ENCODE measurements at places on chromosomes 4 and X.

DNA sequence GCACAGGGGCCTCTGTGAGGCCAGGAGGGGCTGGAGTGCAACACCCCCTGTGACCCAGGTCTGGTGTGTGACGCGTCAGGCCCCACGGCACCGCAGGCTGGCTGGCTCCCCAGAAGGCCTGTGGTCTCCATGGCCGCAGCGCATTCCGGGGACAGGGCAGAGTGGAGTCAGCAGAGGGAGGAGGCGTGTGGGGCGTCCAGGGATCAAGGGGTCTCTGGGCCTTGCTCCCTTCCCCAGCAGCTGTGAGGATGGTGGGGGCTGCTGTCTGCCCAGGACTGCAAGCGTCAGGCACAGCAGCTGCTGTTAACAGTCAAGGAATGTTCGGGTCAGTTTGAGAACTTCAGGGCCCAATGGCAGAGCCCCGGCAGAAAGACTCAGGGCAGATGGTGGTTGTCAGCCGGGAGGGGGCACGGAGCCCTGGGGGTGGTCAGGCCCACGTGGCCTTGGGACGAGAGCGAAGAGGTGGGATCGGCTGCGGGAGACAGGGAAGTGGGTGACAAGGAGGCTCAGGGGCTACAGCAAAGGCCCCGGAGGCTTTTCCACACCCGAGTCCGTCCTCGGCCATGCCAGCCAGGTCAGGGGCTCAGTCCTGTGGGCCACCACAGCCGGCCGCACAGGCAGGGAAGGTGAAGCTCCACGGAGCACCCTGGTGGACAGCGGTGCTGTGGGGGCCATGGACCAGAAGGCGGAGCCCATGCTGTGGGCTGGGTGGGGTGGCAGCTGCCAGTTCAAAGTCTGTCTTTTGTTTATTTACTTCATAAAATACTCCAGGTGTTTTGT, 18.3 kb downstream of the PCGF3 start:
- no peak for DNase-seq

- DNase-seq = peak; percentile 78
These were observed 52.9 kb upstream of the HPF1 start for GRCh38 chr4:169810325-169811323.

DNA sequence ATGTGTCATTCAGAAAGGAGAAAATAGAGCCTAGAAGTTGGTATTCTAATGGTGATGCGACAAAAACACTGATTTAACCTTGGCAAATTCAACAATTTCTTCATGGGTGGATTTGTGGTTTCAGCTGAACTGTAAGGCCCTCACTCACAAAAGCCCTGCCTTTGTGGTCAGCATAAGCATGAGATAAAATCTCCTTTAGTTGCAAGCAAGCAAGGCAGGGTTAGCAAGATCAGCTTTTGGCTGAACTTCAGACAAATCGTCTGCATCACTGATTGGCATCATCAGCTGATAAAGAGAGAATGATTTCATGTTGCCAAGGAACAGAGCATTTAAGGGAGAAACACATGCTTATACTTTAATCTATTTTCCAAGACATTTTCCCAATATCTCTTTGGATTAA, 2582.2 kb downstream of the PCDH7 start:
- DNase-seq = no peak

DNA sequence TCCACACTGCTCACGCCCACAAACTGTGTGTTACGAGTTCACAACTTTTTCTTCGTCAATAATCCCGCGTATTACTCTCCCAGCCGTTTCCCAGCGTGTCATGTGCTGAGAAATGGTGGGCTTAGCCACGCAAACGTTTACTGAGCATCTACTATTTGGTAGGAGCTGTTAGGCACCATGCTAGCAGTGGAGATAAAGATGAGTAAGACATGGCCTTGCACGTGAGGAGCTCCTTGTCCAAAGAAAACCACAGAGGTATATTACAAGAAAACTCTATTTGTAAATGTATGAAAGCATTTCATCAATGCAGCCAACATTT, 821 bp upstream of the TMEM128 start:
- no peak for DNase-seq

- DNase-seq = no peak
These were observed 568.0 kb downstream of the PDHA2 start for GRCh38 chr4:96407738-96408463.

DNA sequence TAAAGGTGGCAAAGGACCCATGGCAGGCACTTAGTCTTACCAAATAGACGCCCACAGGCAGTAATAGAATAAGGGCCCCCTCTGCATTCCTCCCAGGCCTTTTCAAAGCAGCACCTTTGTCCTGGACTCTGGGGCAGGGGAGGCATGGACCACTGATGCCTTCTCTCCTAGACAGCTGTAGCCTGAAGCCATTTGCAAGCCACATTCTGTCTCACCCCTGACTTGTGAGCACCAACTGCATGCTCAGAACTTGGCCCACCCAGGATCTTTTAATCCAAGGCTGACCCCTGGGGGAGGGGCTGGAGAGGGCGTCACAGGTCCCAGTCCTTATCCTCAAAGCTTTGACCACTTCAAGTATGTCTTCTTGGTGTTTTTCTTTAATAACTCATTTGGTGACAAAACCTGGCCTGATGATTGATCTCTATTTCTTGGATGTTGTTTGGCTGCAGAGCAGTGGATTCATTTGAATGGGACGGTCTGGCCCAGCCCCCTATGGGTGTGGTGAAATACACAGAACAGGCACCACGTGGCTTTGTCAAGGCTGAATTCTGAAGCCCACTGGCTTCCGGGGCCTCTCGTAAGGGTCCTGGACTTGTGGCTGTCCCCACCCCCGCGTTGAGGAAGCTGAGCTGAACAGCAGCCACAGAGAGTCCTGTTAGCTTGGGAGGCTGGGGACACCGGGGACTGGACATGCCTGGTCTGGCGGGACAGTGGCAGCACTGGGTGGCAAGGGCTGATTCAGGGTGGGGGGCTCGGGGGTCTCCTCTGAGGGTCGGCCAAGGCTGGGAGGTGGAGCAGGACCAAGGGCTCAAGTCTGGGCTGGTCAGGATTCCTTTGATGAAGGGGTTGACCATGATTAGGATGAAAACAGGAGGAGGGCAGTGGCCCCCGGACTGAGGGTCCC, 36.6 kb downstream of the ADRA2C start:
- no peak for DNase-seq

DNA sequence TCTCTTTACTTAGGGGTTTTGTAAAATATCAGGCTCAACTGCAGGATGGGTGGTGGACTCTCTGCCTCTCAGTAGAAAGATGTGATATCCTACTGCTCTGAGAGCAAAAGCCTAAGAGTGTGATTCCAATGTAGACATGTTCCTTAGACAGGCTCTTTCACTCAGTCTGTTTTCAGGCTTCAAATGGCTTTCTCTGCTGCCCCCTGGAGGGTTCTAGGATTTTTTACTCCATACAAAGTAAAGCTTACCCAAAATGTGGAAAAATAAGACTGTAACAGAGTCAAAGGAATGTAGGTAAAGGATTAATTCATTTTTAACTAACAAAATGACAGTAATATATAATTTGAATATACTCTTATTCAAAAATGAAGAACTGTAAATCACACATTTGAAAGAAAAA, 32.1 kb downstream of the ZGRF1 start:
- peak; percentile 48 for DNase-seq

GRCh38 chr4:133146574-133147241, 2.4 kb upstream of the PCDH10 start:
- DNase-seq = no peak

DNA sequence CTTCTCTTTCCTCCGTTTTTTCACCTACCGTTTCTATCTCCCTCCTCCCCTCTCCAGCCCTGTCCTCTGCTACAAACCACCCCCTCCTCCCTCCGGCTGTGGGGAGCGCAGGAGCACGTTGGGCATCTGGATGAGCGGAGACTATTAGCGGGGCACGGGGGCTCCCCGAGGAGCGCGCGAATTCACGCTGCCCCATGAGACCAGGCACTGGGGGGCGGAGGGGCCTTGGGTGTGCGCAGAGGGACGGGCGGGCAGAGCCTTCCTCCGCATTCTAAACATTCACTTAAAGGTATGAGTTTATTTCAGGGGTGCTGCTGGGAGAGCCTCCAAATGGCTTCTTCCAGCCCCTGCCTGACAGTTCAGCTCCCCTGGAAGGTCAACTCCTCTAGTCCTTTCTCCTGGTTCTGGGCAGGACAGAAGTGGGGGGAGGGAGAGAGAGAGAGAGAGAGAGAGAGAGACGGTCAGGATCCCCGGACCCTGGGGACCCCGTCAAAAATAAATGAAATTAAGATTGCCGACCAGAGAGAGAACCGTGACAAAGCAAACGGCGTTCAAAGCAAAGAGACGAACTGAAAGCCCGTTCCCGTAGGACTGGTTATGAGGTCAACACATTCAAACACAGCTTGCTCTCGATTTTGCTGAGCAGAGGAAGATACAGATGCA, 5.0 kb downstream of the SHOX start:
- DNase-seq = no peak

DNA sequence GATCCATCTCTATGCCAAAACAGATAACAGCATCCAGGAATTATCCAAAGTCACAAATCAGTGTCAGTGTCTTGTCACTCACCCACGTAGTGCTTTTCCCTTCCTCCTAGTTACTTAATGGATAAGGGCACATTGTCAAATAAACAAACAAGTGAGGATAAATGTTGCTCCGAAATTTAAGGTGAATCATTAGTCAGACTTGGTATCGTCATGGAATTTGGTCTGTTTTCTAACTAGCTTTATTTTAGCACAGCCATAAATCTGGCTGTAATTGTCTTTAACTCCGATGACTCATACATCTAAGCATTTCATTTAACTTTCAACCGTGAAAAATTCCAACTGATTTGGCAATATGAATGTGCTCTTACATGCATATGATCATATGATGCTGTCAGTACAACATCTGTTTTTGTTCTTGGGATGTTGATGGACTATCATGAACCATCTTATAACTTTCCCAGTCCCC, 83.3 kb downstream of the SNCA start:
- peak; percentile 75 for DNase-seq

DNA sequence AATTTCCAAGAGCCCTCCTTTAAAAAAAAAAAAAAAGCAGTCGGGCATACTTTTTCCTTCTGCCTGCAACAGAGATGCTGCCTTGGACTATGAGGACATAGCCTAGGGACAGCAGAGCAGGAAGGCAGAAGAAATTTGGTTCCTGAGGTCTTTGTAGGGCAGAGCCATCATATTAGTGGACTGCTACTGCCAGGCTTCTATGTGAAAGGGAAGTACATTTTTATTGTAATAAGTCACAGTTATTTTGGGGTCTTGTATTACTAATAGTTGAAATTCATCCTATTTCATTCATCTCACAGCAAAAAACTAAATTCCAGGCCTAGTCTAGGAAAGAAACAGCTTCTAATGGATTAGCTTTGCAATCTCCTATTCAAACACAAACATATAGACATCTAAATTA, 211.2 kb downstream of the NSUN7 start:
- no peak for DNase-seq

- DNase-seq = peak; percentile 30
These were observed 831.5 kb downstream of the STIM2 start for GRCh38 chr4:27692158-27692557.

- no peak for DNase-seq
These were observed 832.4 kb downstream of the PCDH18 start for GRCh38 chr4:136699905-136700304.

DNA sequence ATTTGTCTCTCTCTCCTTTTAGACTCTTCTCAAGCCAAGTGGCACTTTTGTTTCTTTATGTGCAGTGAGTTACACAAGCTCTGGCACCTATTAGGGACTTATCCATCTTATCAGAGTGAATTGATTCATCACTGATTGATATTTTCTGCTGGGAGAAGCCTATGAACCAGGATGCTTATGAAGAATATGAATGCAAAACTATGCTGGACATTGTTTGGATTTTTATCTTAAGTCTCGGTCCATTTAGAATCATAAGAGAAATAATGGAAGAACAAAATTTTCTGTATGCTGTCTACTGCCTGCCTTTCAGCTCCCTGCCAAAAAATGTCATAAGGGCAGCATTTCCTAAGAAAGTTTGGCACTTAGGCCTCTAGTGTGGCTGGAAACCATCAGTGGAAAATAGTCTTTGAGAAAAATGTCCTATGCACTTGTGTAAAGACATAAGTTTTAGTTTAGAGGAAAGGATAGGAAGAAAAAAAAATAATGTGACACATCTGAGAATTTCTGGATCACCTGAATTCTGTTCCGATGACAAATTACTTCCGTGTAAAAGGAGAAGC, 365.7 kb upstream of the MAD2L1 start:
- DNase-seq = no peak

GRCh38 chrX:2346158-2346557, 154.6 kb downstream of the DHRSX start:
- DNase-seq = no peak

GRCh38 chrX:96703816-96704215, 19.2 kb downstream of the DIAPH2 start:
- no peak for DNase-seq

- no peak for DNase-seq
These were observed 819.2 kb downstream of the RAPGEF2 start for GRCh38 chr4:159922119-159922518.

- DNase-seq = no peak
These were observed 64.5 kb downstream of the SMC1A start for GRCh38 chrX:53357799-53358530.

- DNase-seq = no peak
These were observed 26.2 kb downstream of the LIN54 start for GRCh38 chr4:82984459-82984858.

- peak; percentile 79 for DNase-seq
These were observed 118.2 kb upstream of the STX18 start for GRCh38 chr4:4659871-4660651.

GRCh38 chr4:7135389-7135746, 57.0 kb upstream of the SORCS2 start:
- no peak for DNase-seq

DNA sequence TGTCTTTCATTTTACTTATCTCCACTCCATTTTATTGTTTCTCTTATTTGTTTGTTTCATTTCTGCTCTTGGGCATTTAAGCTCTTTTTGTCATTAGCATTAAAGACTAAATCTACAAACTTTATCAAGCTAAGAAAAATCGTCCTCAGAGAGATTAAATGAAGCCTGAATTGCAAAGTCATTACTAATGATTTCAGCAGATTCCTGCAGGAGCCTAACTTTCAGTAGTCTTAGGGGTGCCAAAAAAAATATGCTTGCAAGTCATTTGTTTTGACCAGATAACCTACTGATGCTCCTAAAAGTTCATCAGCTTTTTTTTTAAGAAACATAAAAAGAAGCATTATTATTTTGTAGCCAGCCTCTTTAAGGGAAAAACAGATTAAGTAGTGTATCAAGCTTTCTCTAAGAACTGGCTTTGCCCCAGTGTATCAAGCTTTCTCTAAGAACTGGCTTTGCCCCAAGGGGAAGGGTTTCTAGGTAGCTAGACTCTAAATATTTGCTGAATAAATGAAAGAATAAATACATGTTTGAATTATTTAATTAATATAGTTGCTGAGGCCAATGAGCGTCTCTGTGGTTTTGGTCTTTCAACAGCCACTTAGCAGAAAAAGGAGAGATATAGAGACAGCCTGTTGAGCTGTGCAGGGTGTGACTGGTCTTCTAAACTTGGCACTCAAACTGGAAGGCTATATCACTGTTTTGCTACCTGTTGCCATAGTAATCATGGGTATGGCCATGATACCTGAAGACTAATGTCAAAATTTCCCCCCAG, 174.2 kb downstream of the BTC start:
- DNase-seq = no peak

All from LoVo (cell line).